Liver (tissue), 10 donors: ENCODE measurements at places on chromosomes 5 and 9. TPM values are rescaled to one million over a fixed set of nuclear protein-coding genes. Genes with fewer than 3 reads are reported as not detected.

GRCh38 chr9:93603906-93604326 is 27.5 kb downstream of the PHF2 start:
- DNase-seq = no peak

- DNase-seq = peak; percentile 16
Measured at GRCh38 chr5:135214897-135215616, 181.0 kb upstream of the PITX1 start.

DNA sequence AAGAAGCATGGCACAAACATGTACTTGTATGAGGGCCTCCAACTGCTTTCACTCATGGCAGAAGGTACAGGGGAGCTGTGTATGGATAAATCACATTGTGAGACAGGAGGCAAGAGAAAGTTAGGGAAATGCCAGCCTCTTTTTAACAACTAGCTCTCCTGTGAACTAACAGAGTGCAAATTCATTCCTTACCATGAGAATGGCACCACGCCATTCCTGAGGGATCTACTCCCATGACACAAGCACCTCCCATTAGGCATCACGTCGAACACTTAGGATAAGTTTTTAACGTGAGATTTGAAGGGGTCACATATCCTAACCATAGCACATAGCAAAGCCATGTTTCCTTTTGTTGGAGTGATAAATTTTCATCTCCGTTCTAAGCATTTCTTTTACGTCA is 747.2 kb upstream of the CHD1 start:
- DNase-seq = no peak

DNA sequence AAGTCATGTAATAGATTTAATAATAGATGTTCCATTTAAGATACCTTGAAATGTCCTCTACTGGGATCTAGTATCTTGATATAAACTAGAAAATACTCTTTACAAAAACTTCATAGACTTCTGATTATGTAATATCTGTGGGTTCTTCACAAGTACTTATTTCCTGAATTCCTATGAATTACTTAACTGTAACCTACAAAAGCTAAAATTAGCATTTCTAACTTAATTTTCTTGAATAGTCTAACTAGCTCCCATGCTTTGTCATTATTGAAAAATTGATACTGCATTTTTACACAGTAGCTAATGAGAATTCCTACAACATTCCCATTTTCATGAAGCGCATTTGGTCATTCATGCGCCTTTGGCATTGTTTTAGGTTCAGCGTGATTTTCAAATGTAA is 1828.2 kb downstream of the MAT2B start:
- no peak for DNase-seq

FST gene
- total RNA-seq = 29.2 TPM

TCF7 gene
- total RNA-seq = 1.3 TPM
